ENCODE measurements at places on chromosomes 3 and 15. TPM values are rescaled to one million over a fixed set of nuclear protein-coding genes. Genes with fewer than 3 reads are reported as not detected.

Gene HTR3E
- not detected for total RNA-seq

DNA sequence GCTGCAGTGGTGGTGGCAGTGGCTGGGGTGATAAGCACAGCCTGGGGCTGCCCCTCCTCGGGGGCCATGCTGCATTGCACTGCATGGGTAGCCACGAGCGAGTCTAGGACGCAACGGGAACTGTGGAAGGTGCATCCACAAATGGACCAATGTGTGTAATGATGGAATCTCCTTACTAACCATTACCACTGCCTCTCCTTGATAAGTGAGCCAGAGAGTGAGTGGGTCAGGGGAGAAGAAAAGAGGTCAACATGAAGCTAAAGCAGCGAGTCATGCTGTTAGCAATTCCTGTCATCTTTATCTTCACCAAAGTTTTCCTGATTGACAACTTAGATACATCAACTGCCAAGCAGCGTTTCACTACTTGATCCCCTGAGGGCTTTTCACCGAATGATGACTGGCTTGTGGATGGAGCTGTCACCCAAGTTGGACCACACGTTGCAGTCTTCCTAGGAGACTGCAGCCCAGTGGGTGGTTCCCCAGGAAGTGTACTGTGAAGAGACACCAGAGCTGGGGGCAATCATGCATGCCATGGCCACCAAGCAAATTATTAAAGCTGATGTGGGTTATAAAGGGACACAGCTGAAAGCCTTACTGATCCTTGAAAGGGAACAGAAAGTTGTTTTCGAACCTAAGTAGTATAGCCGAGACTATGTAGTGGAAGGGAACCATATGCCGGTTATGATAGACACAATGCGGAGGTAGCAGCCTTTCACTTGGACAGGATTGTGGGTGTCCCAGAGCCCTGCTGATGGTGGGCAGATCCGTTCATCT, 20.6 kb downstream of the SAMD7 start:
- H3K36me3 ChIP-seq: no peaks in the 10 kb centered on the region
- no peak overlapping the region for H3K27ac ChIP-seq
- H3K4me3 ChIP-seq: no peak overlapping the region
- no peak for DNase-seq
- H3K4me1 ChIP-seq: no peaks in the 10 kb centered on the region
- no peaks in the 10 kb centered on the region for H3K27me3 ChIP-seq

- H3K36me3 ChIP-seq: no peaks in the 10 kb centered on the region
- H3K27ac ChIP-seq: no peak overlapping the region
- no peaks in the 10 kb centered on the region for H3K4me1 ChIP-seq
- no peak overlapping the region for H3K4me3 ChIP-seq
- no peaks in the 10 kb centered on the region for H3K27me3 ChIP-seq
- DNase-seq: no peak
These were observed 42.2 kb downstream of the SV2B start for GRCh38 chr15:91142106-91142744.

DNA sequence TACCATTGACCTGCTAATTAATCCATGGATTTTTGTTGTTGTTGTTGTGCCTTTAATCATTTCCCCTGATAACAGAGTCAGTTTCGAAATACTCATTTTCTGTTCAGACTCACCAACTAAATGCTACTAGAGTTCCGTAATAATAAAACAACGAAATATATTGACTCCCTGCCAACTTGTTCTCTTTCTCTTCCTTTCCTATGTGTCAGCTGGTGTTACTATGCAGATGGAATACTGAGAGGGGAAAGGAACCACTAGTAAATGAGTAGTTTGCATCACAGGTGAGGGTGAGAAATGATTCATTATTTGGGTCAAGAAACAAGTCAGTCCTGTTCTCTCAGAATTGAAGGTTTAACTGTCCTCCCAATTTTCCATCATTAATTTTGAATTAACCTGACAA, 1027.3 kb downstream of the TUSC7 start:
- no peak for DNase-seq
- no peak overlapping the region for H3K27ac ChIP-seq
- H3K27me3 ChIP-seq: no peaks in the 10 kb centered on the region

GRCh38 chr3:52405066-52405465, 39.8 kb downstream of the SEMA3G start:
- no peaks in the 10 kb centered on the region for H3K27me3 ChIP-seq
- H3K36me3 ChIP-seq: no peaks in the 10 kb centered on the region
- DNase-seq: peak; percentile 36
- H3K4me3 ChIP-seq: no peak overlapping the region

DNA sequence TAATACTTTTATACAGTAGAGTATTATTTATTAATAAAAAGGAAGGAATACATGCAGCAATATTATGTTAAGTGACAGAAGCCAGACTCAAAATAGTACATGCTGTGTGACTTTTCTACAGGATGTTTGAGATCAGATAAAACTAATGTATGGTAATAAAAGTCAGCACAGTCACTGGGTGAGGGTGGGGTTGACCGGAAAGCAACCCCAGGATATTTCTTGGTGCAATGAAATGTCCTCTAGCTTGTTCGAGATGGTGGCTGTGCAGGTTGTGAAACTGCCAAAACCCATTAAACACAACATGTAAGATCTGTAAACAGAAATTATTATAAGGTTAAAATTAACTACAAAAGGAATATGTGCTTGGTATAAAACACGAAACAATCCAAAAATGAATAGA, 20.8 kb upstream of the ALDH1L1 start:
- H3K27ac ChIP-seq: no peak overlapping the region
- no peak for DNase-seq
- no peak overlapping the region for H3K4me3 ChIP-seq
- H3K4me1 ChIP-seq: no peaks in the 10 kb centered on the region
- no peaks in the 10 kb centered on the region for H3K27me3 ChIP-seq

Gene TM6SF1
- total RNA-seq: 7.9 TPM

GRCh38 chr3:27293939-27294338, 75.2 kb downstream of the NEK10 start:
- H3K4me1 ChIP-seq: no peaks in the 10 kb centered on the region
- no peaks in the 10 kb centered on the region for H3K27me3 ChIP-seq
- no peak overlapping the region for H3K4me3 ChIP-seq
- DNase-seq: no peak
- peak overlapping the region; percentile 44 for H3K27ac ChIP-seq

- DNase-seq: no peak
- H3K27me3 ChIP-seq: no peaks in the 10 kb centered on the region
- H3K36me3 ChIP-seq: no peaks in the 10 kb centered on the region
- H3K4me1 ChIP-seq: no peaks in the 10 kb centered on the region
- no peak overlapping the region for H3K27ac ChIP-seq
These were observed 63.8 kb upstream of the GLCE start for GRCh38 chr15:69096626-69097025.

GRCh38 chr15:68815598-68815997, 5.1 kb downstream of the ANP32A start:
- no peak for DNase-seq
- no peaks in the 10 kb centered on the region for H3K4me1 ChIP-seq
- H3K4me3 ChIP-seq: no peak overlapping the region
- no peaks in the 10 kb centered on the region for H3K27me3 ChIP-seq
- no peaks in the 10 kb centered on the region for H3K36me3 ChIP-seq

DNA sequence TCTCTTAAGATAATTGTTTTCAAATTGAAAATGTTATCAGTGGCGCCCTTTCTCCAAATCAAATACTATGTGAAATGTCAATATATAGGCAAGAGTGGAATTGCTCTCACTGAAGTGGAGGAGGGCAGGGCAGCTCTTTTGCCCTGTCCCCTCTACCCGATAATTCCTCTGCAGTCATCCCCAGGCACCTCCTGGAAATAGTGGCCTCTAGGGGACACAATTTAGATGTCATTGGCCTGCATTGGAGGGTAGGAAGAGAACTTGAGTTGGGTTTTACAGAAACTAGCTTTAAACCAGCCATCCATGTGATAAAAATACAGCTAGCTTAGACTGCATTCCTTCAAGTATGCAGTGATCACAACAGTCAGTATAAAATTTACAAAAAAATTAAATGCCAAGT, 288.9 kb downstream of the EDEM1 start:
- no peaks in the 10 kb centered on the region for H3K36me3 ChIP-seq
- no peak overlapping the region for H3K27ac ChIP-seq
- no peaks in the 10 kb centered on the region for H3K4me1 ChIP-seq
- H3K27me3 ChIP-seq: no peaks in the 10 kb centered on the region

GRCh38 chr15:65525622-65526021, 4.6 kb upstream of the HACD3 start:
- no peak overlapping the region for H3K27ac ChIP-seq
- H3K4me1 ChIP-seq: no peaks in the 10 kb centered on the region
- no peaks in the 10 kb centered on the region for H3K27me3 ChIP-seq
- DNase-seq: no peak
- no peaks in the 10 kb centered on the region for H3K36me3 ChIP-seq
- H3K4me3 ChIP-seq: no peak overlapping the region
